A549 treated with AZD2906 at 1 μM for 4 hours (cell line): ENCODE measurements at places on chromosomes 4 and X. TPM values are rescaled to one million over a fixed set of nuclear protein-coding genes. Genes with fewer than 3 reads are reported as not detected.

ALPK1 gene
- 1.9 to 2.1 TPM (median 2.0 TPM) in 5 replicates for total RNA-seq

PRKG2 gene
- 0.48 to 1.1 TPM (median 0.75 TPM) in 5 replicates for total RNA-seq

CT47B1 gene
- not detected in 5 replicates for total RNA-seq

MCF2 gene
- total RNA-seq: 0.03 to 0.27 TPM (median 0.06 TPM) in 5 replicates

SMS gene
- 177 to 219 TPM (median 181 TPM) in 5 replicates for total RNA-seq

MAGIX gene
- 2.3 to 3.9 TPM (median 3.3 TPM) in 5 replicates for total RNA-seq

LCORL gene
- 2.8 to 5.5 TPM (median 4.7 TPM) in 5 replicates for total RNA-seq

SOX3 gene
- 0.03 TPM in 1 of 5 replicates, not detected in the others for total RNA-seq

NLGN4X gene
- total RNA-seq: 0.02 to 0.03 TPM (median 0.03 TPM) in 3 of 5 replicates, not detected in the others

PPP1R2C gene
- total RNA-seq: not detected in 5 replicates

VAMP7 gene
- 27.2 to 35.4 TPM (median 28.2 TPM) in 5 replicates for total RNA-seq

STS gene
- total RNA-seq: 1.7 to 2.4 TPM (median 1.8 TPM) in 5 replicates

CFP gene
- total RNA-seq: 0.24 to 0.71 TPM (median 0.53 TPM) in 5 replicates

GAGE1 gene
- total RNA-seq: not detected in 5 replicates

TCEANC gene
- total RNA-seq: 0.55 to 0.80 TPM (median 0.70 TPM) in 5 replicates

TMEM255A gene
- 0.34 to 0.54 TPM (median 0.50 TPM) in 5 replicates for total RNA-seq

TLR8 gene
- not detected in 5 replicates for total RNA-seq

CXCL9 gene
- not detected in 5 replicates for total RNA-seq

SLC6A8 gene
- 11.5 to 14.1 TPM (median 13.2 TPM) in 5 replicates for total RNA-seq

EMCN gene
- not detected in 5 replicates for total RNA-seq

DCAF8L2 gene
- total RNA-seq: not detected in 5 replicates

SHOX gene
- total RNA-seq: 0.02 TPM in 4 of 5 replicates, not detected in the other

NAP1L2 gene
- total RNA-seq: 0.94 to 1.1 TPM (median 1.0 TPM) in 5 replicates

EXOC1L gene
- total RNA-seq: not detected in 5 replicates

WAS gene
- 0.22 to 0.52 TPM (median 0.32 TPM) in 5 replicates for total RNA-seq

MUC7 gene
- not detected in 5 replicates for total RNA-seq
